ENCODE measurements at places on chromosomes 6 and 20.

DNA sequence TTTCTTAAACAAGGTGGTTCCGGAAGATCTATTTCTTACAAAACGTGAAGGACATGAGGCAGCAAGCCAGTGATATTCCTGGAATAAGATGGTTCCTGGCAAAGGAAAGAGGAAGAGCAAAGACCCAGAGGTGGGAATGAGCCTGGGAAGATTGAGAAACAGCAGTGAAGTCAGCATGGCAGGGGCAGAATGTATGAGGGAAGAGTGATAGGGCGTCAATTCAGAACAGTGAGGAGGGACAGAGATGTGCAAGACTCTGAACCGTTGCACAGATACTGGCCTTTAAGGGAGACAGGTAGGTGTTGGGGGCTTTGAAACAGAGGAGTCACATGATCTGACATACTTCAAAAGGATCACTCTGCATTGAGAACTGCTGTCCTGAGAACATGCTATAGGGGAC is 338.3 kb downstream of the CBLN4 start:
- DNase-seq: no peak

DNA sequence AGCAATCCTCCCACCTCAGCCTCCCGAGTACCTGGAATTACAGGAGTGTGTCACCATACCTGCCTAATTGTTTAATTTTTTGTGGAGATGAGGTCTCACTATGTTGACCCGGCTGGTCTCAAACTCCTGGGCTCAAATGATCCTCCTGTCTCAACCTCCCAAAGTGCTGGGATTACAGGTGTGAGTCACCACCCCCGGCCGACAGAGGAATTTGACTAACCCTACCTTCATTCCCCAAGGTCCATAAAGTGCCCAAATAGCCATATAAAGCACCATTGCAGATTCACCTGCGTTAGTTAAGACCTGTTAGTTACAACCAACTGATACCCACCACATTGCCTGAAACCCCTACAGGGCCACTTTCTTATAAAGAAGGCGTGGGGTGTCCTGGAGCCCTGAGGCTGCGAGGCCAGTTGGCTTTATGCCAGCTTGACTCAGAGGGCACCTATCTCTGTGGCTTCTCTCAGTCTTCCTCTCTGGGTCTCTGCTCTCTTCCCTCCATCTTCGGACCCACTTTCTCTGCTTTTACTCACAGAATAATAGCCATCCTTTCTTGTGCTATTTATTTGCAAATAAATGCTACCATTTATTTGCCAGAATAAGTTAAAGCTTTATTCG is 65.6 kb downstream of the SLC2A10 start:
- no peak for DNase-seq

DNA sequence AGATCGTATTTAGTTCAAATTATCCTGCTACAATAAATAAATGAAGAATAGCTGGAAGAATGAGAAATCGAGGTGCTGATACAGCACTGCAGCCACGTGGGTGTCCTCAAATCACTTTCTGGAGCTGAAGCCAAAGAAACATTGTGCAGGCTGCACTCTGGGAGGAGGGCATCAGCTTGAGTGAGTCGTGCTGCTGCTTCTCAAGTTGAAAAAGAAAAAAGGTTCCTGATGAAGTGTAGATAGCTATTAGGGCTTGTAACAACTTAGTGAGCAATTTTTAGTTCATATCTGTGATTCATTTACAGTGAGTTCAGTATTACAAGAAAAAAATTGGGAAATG is 40.5 kb downstream of the DSE start:
- no peak for DNase-seq

DNA sequence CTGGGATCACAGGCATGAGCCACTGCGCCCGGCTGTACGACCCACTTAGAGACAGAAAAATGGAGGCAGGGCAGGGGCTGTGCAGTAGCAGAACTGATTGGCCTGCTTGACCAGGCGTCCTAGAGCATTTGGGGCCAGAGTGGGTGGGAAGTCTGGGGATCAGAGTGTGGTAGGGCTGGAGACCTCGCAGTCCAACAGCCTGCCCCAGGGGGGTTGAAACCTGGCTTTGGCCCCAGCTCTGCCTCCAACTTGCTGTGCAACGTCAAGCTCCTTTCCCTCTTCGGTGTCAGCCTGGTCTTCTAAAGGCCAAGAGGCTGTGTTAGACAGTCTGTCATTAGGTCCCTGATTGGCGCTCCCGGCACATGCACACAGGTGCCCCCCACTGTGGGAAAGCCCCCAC is 15.3 kb upstream of the SPDEF start:
- DNase-seq: no peak

DNA sequence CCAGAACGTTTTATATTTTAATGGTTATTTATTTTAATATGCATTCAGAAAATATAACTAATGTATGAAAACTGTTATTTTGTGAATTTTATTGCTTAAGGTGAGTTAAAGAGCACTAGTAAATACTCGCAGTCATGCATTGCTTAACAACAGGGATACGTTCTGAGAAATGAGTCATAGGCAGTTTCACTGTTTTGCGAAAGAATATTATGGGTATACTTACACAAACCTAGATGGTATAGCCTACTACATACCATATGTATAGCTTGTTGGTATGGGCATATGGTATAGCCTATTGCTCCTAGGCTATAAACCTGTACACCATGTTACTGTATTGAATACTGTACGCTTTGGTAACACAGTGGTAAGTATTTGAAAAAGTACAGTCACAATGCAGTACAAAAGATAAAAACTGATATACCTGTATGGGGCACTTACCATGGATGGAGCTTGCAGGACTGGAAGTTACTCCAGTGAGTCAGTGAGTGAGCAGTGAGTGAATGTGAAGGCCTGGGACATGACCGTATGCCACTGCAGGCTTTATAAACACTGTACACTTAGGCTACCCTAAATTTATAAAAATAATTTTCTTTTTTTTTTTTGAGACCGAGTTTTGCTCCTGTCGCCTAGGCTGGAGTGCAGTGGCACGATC is 38.5 kb downstream of the ARFGEF2 start:
- DNase-seq: no peak

DNA sequence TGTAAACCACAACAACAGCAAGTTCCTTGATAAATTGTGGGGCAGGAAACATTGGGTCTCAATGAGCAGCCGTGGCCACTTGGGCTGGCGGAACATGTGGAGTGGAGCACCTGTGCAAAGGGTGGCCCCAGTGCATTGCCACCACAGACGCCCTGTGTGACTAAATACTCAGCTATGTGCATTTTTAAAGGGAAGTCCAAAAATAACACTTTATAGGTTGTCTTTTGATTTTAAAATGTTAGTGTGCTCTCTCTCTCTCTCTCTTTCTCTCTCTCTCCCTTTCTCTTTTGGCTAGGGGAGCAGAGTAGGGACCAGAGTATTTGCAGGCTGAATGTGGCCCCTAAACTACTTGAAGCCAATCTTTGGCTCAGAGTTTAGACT is 236.3 kb downstream of the BCAS1 start:
- DNase-seq: peak; percentile 41

DNA sequence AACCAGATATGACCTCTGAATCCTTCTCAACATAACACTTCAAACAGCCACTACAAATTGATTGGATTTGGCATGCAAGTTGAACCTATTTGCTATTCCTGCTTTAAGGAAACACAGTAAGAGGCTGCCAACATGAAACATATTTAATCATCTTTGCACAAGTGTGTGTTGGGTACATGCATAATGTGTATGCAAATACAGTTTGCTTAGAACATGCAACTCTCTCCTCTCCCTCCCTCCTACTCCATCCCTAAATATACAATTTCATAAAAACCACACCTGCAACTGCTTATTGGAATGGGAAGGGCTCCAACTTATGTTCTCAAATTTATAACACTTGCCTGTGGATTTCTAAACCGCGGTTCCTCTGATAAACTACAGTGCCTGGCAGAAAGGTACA is 71.5 kb downstream of the CD83 start:
- DNase-seq: no peak

DNA sequence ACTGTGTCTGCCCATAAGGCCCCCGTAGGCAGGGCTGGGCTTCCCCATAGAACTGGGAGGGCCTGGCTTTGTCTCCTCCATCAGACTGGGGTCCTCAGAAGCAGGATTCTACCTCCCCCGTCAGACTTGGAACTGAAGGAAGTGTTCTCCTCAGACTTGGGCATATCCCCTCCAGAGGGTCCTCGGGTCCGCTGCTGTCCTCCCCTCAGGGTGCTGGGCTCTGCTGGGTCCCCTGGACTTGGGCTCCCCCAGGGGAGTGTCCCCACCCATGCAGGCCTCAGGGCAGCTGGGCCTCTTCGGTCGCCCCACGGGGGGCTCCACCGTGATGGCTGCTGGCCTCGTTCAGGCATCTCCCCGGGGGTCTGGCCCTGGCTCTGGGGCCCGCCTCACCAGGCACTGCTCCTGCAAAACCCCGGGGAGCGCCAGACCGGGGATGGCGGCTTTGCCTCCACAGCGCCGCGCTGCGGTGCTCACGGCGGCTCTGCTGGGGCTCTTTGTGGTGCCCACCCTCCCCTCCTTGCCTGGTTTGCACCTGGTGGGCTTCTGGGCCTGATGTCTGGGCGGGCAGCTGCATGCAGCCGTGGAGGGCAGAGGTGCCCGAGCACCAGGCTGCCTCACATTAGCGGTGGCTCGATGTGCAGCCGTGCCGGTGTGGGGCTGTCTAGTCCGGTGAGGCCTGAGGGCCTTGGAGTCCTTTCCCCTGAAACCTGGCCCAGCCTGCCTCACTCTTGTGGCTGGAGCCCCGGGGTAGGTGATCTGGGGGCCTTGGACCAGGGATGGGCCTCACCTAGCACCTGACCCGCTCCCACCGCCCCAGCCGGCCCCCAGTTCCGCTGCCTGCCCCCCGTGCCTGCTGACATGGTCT is 13.9 kb downstream of the COL20A1 start:
- no peak for DNase-seq

DNA sequence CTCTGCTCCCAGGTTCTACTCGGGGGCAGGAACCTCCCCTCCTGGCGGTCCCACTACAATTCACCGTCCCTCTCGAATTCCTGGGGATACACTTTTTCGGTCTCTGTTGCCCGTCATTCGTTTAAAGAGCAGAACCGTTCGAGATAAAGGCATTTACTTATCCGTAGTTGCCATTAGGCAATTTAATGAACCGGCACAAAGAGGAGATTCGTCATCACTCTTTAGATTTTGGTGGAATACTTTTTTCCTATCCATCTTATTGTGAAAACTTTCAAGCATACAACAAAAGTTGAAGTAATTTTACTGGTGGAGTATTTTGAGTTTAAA is 1.2 kb upstream of the CD24 start:
- no peak for DNase-seq

- no peak for DNase-seq
Observed at GRCh38 chr20:5140195-5140594, 13.4 kb downstream of the CDS2 start.

DNA sequence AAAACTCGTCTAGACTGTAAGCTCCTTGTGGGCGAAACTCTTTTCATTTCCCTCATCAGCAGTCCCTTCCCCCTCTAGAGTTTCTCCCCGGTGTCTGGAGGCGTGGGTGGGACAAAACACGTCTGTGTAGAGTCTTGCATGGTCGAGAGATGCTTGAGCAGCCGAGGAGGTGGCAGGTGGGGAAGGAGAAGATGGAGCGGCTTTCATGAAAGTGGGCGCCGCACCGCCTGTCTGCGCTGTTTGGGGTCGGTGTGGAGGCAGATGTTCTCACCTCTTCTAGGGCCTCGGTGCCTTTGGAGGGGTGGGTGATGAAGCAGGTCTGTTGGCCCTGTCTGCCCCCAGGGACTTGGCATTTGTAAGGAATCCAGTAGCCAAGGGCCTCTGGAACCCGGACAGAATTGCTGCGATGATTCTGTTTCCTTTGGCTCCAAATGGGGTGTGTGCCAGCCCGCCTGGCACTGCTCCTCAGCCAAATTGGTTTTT is 1.2 kb downstream of the BRPF3 start:
- DNase-seq: no peak

- no peak for DNase-seq
Observed at GRCh38 chr6:41922154-41922553, 855 bp downstream of the BYSL start.

DNA sequence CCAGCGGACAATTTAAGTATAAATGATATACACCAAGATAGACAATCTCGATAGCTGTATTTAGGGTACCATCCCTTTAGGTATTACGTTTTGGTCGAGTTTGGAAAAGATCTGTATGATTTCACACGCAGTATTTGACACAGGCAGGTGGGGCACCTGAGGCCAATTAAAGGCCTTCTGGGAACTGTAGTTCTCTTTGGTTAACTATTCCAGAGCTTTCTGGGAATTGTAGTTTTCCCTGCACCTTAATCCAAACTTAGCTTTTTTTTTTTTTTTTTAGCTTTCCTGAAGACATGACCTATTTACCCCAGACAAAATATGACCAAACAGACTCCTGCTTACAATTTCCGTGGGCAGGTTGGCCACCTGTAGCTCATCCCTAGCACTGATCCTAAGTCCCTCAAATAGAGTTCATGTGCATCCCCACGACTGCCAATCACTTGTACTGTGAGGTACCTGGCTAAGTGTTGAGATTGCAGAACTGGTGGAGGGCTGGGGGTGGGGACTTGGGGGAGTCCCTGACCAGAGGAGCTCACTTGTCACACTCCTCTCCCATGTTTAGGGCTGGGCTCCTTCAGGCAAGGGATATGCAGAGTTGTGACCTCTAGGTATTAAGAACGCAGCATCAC is 999 bp upstream of the EHMT2 start:
- no peak for DNase-seq

GRCh38 chr20:48615871-48616270 is 211.9 kb downstream of the PREX1 start:
- no peak for DNase-seq

DNA sequence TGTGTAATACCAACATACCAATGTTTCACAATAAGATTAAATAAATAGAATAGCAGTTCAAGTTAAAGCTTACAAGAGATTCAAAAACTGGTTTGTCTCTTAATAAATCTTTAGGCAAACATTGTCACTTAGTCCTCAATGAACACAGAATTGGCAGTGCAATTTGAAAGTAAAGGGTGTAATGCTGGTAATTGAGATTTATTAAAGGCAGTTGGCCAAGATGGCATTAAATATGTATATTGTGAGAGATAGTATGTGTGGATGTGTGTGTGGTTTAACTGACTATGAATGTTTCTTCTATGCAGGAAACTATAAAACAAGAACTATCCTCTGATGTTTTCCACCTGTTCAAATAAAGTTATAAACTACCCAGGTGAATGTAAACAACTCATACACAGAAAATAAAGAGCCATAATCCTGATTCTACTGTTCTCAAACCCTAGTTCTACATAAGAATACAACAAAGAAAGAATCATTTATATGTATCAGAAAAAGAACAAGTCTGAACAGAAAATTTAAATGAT is 267.9 kb upstream of the PTCHD4 start:
- DNase-seq: no peak

DNA sequence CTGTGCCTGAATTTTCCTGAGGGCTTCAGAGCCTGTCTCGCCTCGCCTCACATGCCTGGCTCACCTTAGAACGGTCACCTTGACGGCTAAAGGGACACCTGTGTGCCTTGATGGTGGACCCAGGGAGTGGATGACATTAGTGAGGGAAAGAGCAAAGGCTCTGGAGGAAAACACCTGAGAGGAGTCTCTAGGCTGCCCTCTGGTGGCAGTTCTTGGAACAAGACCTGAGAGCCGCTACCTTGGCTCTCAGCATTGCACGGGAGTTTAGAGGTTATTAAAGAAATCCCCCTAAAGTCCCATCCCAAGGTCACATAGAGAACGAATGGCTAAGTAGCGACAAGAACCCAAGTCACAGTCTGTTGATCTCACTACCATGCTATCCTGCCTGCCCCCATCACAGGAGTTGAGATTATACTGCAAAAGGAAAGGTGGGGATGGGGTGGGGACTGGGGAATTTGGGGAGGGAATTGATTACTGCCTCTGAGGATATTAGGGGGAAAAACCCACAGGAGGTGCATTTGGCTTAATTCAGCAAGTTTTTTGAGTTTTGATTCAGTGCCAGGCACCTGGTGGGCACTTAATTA is 7.9 kb upstream of the CDSN start:
- peak; percentile 20 for DNase-seq
